ENCODE measurements at places on chromosomes 4 and X.

DNA sequence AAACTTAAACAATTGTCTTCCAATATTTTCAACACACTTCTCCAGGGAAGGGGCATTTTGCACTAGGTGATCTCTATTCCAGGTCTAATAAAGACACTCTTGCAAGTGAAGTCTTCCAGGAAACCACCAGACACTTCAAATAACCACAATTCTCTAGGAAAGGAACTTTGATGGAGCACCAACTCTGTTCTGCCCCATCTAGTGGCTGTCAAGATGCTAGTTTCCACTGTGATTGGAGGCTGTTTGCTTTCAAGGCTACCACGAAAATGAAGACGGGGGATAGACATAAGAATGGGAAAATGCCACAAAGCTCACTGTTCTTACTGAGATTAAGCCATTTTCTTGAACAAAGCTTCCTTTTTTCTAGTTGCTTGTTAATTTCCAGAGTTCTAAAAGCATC lies 100.6 kb upstream of the F9 start:
- peak; percentile 0 for DNase-seq

DNA sequence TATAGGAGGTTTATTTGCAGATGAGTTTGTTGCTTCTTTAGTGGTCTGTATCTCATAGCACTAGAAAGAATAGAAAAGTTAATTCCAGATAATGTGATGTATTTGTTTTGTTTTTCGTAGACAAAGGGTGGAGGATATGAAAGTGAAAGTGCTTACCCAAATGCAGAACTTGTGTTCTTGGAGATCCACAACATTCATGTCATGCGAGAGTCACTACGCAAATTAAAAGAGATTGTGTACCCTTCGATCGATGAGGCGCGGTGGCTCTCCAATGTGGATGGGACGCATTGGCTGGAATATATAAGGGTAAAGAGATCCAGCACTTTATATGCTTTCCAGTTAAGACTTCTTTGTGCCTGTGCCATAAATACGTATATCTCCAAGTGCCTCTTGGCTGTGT lies 43.3 kb downstream of the MTMR1 start:
- DNase-seq = no peak

DNA sequence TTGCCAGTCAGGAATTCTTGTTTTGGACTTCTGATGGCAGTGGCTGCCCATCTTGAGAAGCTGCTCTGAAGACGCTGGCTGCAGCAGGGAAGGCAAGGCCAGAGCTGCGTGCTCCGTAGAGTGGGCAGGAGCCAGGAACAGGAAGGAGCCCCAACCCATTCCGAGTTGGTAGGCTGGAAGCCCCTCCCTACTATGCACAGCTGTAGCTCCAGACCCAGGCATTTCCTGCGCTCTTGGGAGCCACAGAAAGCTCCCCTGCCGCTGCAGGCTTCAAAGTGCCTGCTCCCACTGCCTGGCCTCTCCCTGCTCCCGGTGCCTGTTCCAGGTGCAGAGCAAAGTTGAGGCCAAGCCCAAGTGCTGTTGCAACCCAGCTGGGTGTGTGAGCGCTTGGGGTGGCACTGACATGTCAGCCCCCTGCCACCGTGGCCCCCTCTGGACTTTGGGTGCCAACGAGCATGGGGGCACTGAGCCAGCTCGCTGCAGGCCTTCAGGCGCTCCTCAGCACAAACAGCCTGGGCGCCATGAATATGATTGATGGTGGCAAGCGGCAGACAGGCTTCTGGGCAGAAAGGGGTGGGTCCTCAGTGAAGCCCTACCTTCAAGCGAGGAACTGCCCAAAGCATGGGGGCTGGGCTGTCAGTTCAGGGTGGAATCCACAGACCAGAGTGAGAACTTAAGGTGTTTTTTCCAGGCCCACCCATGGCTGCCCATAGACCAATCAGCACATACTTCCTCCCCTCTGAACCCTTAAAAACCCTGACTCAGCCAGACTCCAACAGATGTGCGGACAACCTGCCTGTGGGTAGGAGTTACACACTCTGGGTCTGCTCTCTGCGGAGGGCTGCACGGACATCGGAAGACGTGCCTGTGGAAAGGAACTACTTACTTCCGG lies 677.2 kb upstream of the INTU start:
- DNase-seq = no peak

DNA sequence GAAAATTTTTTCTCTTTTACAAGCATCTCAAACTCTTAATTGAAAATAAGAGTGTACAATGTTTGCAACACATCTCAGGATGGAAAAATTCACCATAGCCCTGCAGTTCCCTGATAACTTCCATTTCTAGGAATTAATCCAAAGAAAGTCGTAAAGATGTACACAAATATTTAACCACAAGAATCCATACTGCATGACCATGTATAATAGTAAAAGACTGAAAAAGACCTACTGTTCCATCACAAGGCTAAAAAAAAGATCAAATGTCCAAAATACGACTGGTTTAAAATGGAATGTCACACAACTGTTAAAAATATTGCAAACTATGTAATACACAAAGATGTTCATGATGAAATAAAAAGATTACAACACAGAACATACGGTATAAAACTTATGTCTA lies 32.1 kb downstream of the HUWE1 start:
- DNase-seq = no peak

- DNase-seq = no peak
Observed at GRCh38 chrX:118536204-118536603, 40.6 kb downstream of the DOCK11 start.

DNA sequence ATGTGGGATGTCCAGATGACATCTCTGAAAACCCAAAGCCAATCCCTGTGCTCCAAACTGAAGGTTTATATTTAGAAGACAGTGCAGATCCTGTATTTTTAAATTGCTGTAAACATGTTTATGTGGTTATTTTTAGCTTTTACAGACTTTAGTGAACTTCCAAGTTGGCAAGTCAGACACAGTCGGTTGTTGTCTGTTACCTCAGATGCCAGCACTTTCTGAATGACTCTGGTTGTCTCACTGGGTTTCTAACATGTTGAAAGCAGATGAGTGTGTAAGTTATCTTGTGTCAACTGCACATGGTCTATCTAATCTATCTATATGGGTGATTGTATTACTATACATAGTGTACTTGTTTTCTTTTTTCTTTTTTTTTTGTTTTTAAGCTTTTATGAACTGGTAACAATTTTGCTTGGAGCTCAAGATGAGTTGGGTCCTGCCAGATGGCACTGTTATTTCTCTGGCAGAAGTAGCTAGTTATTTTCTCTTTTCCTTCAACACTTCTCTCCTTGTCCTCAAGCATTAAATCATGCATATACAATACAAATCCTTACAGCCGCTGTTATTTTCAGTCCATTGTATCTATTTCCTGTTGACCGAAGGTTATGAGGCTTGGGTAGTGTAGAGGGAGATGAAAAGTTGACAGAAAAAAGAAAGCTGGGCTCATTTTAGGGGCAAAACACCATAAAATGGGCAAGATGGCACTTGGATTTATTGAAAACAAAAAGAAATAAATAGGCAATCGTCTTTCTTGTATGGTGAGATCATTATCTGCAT lies 66.3 kb downstream of the GAB1 start:
- DNase-seq = peak; percentile 40

GRCh38 chrX:14903891-14904290 lies 30.7 kb downstream of the MOSPD2 start:
- no peak for DNase-seq

GRCh38 chrX:113384628-113385027 lies 544.0 kb upstream of the AMOT start:
- DNase-seq = no peak

DNA sequence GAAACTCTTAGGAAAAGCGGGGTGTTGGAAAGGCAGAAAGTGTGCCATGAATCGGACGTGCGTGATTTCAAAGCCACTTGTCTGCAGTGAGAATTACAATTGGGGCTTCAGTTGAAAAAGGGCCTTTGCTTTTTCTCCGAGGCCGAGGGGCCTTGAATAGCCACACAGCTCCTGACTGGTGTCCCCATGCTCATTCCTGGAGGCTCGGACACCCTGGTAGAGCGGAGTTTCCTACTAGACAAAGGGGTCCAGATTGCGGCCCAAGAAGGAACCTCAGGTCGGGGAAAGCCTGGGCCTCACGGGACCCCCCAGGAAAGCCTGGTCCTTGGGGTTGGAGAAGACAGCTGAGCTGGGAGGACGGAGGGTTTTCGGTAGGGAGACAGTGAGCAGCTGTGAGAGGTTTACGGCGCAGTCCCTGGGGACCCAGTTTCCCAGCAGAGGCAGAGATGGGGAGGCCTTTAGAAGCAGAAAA lies 3.0 kb upstream of the SHOX start:
- DNase-seq = no peak

GRCh38 chr4:38678078-38678477 lies 14.1 kb downstream of the KLF3 start:
- DNase-seq = no peak

- DNase-seq = no peak
Observed at GRCh38 chrX:78074088-78074487, 30.0 kb upstream of the PGK1 start.
